ENCODE measurements at places on chromosomes 5 and 9.

GRCh38 chr5:164671640-164672039 is 1166.2 kb downstream of the MAT2B start:
- no peak for DNase-seq

GRCh38 chr5:57456531-57457135 is 26.0 kb downstream of the ACTBL2 start:
- no peak for DNase-seq

GRCh38 chr5:54728588-54728915 is 211.0 kb downstream of the SNX18 start:
- DNase-seq = no peak

GRCh38 chr5:122126756-122127321 is 2.5 kb upstream of the ZNF474 start:
- no peak for DNase-seq

DNA sequence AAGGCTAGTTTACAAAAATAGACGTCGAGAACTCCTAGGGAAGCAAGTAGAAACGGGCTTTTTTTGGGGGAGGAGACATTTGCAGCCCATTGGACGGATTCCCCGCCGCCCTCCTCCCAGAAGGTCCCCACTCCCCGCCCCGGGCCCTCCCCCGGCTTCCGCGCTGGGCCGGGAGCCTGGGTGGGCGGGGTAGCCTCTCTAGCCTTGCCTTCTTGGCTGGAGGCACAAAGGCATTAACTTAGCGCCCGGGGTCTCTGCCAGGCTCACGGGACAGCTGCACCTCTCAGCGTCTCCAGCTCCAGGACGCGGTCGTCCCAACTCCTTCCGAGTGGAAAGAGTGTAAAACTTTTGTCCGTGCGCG is at the start of gene DMRTA1:
Gene DMRTA1, plus strand, starts transcription at position 236 of the 361 bp plus-strand sequence. CDS start 242 bp downstream, outside the sequence.
- no peak for DNase-seq

- DNase-seq = no peak
Observed at GRCh38 chr5:174399411-174399810, 325.0 kb upstream of the MSX2 start.

- DNase-seq = no peak
Observed at GRCh38 chr5:5933651-5934050, 444.7 kb downstream of the MED10 start.

GRCh38 chr5:111691508-111691907 is 65.5 kb downstream of the NREP start:
- DNase-seq = no peak

GRCh38 chr9:93828331-93829097 is 126.6 kb downstream of the BARX1 start:
- DNase-seq = no peak

GRCh38 chr9:134922932-134923240 is 5.2 kb upstream of the FCN1 start:
- DNase-seq = no peak

DNA sequence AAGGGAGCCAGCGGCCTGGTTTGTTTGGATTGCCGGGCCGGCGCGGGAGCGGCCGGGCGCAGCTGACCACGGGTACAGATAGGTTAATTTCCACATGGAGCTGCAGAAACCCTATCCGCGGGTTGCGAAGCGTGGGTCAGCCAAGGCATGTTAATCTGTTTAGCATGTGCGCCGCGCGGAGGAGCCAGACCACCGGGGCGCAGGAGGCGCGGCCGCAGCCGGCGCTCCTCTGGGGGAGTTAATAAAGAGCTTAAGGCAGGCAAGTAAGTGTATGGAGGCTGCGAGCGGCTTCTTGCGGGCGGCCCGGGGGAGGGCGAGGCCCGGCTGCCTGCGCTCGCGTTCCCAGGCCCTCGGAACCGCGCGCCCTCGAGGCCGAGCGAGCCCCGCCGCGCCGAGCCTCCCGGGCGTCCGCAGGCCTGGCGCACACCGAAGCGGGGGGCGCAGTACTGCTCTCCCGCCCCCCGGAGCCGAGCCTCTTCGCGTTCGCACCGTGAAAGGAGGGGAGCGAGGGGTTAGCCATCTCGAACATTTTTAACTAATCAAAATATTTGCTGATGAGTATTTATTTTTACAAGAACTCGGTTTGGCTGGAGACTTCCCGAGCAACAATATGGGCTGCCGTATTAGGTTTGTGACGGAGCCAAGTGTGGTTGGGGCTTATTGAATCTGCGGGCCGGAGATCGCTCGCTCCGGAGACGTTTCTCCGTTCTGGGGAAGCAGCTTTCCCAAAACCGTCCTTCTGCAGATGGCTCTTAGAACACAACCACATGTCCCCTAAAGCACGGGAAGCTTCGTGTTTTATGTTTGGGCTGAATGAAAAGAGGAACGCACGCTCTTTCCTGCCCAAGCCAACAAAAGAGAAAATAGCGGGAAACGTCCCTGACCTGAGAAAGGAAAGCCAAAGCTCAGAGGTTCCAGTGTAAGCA is 28.8 kb downstream of the FOXD1 start:
- DNase-seq = no peak

DNA sequence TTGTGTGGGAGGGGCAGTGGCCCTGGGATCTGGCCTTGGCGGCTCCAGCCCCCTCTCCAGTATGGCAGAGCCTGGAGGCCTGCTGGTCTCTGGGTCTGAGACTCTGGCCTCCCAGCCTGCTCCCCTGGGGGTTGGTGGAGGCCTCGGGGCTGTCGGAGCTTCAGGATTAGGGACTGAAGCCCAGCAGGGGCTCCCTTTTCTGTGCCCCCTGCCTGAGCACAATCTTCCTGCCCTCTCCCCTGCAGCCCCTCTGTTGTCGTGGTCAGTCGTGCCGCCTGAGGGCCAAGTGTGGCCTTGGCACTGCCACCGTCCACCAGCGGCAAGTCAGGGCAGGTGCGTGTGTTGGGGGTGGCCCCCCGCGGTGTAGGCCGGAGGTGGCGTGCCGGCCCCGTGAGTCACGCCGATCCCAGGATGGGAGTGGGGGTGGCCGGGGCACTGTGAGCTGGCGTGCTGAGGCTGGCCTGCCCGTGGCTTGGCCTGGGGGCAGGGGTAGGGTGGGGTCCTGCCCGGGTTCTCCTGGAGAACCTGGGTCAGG is 53.6 kb downstream of the RXRA start:
- no peak for DNase-seq

DNA sequence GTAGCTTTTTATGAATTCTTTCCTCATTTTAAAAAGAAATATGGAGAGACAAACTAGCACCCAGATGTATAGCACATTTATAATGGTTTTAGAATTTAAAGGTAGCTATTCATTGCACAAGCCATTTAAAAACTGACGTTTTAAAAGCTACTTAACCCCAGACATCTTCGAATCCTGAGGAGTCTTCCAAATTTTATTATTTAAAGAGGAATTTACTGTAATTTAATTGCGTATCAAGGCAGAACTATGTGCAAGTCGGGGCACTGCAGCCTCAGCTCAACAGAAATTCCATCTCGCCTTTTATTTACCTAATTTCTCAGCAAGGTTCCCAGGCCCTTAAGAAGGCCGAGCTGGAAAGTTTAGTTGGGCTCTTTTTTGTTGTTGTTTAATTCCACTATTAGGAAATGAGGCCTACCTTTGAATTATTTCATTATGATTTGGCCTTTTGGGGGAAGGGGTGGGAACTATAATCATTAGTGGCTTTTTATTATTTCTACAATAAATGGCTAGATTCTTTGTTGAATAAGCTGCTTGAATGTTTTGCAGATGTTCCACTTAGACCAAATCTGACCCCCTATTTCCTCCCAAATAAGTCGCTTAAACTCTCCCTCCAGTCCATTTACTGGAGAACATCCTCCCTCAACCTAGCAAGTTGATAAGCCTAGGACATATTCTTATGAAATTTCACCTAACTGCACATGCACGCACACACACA is 20.2 kb downstream of the NR2F1 start:
- no peak for DNase-seq

- no peak for DNase-seq
Observed at GRCh38 chr5:172533399-172534228, 79.3 kb upstream of the SH3PXD2B start.

DNA sequence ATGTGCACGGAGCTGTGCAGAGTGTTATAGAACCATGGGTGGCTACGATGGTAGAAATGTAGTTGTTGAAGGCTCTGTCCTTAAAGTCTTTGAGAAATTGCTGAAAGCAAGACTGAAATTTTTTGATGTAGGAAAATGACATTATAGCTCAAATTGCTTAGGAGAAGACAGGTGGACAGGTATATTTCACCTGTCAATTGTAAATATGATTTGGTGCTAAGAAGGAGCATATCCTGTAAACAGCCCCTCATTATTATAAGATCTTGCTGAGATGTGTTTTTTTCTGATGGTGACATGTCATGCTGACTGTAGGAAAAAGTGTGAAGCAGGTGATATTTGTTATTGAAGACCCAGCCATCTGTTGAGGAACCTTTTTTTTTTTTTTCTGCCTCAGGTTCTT is 377.9 kb downstream of the PSAT1 start:
- DNase-seq = no peak

DNA sequence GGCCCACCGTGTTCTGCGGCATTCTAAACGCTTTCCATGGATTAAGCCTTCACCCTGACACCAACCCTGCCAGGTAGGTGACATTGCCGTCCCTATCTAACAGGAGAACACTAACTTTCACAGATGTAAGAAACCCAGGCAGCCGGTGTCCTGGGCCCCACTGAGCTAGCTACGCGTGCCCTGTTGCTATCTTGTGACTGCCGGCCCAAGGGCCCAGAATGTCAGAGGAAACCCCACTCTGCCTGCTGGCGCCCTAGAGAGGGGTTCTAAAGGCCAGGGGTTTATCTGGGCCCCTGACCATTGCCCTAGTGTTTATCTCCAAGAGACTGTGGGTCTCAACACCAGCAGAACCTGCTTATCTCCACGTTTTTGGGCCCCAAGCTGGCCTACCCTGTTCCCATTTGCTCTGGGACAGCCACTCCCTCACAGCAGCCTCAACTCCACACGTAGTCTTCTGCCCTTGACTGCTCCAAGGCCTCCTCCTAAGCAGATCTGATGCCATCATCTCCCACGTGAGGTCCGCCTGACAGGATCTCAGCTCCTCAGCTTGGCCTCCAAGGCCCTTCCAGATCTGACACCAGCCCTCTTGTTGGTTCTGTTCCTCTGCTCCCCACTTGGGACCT is 18.1 kb upstream of the ZBTB34 start:
- no peak for DNase-seq
